ENCODE measurements at places on chromosomes 2 and 18.

GRCh38 chr2:118668431-118669424, 178.7 kb downstream of the EN1 start:
- DNase-seq, result no peak

GRCh38 chr2:215362562-215362904, 50.7 kb downstream of the ATIC start:
- DNase-seq, result no peak

DNA sequence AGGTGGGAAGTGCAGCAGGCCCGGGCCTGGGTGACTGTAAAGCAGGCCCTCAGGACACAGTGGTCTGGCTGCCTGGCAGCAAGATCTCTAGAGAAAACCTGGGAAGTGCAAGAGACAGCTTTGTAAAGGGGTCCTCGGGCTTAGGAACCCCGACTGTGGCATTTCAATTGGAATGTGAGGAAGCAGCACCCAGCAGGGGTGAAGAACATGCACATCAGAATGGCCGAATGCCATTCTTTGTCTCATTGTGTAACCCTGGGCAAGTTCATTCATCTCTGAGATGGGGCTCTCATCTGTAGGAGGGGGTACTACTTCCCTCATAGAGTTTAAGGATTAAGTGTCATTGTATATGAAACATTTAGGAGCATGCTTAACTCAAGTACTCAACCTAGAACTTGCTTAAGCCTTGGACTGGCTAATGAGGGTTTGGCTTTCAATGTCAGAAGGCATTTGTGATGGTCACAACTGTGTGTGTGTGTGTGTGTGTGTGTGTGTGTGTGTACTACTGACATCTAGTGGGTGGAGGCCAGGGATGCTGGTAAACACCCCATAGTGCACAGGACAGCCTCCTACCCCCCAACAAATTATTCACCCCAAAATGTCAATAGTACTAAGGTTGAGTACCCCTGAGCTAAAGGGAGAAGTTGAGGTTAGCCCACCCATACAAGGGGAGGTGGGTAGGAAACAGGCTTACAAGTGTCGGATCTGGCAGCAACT, 29.3 kb downstream of the MEX3C start:
- DNase-seq, result no peak

DNA sequence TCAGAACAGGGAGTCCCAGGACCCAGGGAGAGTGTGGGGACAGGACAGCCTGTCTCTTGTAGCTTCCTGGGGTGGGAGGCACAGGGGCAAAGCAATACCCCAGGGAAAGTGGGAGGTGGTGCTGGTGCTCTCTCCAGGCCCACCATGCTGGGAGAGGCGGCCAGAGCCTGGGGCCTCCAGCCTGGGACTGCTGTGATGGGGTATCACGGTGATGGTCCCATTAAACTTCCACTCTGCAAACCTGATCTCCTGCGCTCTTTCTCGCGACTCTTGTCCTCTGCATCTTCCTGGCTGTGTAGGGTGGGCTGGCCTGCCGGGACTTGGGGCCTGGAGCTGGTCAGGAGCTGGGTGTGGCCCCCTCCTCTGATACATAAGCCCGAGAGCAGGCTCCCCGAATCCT, 8.0 kb upstream of the CAPN10 start:
- DNase-seq, result no peak

DNA sequence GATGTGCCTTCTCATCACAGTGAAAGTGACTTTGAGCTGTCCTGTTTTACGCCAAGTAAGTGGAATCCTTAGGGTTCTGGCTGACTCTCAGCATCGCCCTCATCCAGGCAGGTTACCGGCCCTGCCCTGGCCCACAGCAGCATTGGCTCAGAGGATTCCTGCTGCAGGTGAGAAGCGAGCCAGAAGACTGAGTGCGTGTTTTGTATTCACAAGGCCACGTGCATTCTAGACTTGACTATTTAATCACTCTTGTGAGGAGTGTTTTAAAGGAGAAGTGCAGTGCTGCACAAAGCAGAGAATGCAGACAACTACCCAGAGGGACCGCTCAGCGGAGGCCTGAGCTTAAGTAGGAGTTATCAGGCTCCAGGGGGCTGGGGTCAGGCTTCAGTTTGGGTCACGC, 48.3 kb downstream of the LAMA3 start:
- no peak for DNase-seq

- no peak for DNase-seq
These were observed 334.7 kb upstream of the SLC39A10 start for GRCh38 chr2:195322324-195322723.

DNA sequence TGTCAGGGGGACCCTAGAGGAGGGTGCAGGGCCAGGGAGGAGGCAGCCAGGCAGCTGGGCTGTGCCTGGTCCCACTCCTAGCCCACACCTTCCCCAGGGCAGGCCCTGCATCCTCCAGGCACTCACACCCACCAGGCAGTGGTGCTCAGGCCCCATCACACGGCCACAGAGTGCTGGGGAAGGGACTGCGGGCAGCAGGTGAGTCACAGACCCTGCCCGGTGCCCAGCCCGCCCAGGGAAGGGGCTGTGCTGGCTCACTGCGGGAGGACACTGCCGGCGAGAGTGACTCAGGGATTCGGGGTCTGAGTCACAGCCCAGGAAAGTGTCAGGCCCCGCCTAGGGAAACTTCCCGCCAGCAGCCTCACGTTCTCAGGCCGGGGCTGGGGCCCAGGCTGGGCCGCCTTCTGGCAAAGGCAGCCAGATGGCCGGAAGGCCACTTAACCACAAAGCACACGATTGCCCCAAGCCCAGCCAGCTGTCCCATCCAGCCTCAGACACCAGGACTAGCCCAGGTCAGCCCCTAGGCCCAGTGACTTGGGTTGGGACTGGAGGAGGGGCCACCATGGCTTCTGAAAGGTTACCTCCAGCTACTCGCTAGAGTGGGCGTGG, 42.2 kb downstream of the BIN1 start:
- no peak for DNase-seq

DNA sequence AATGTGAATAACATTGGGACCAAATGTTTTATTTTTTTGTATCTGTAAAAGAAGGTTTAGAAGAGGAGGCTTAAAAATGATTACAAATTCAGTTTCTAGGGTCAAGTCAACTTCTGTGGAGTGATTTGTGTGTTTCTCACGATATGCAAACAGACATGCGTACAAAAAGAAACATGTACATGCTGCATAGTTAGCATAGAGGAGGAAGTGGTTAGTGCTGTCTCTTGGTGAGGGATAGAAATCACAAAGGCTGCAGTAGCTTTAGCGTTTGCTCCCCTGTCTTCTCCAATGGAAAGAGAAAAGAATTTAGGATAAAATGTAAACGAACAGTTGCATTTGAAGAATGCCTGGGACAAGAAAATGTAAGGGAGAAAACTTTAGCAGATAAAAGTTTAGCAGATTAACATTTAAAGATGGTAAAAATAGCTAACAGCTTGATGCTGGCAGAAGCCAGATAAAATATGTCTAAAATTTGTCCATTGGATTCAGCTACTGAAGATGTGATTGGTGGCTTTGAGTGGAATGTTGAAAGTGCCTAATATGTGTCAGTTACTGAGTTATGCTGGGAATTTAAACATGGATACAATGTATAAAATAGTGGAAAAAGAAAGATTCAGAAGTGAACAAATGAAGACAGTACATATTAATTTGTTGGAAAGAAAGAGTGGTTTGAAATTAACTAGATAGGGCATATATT, 44.9 kb downstream of the MALT1 start:
- no peak for DNase-seq

Measured in NK-92 treated with Interleukin-12 subunit alpha and Interleukin-12 subunit beta, amount 100 ng/mL, for 24 hours (cell line).